ENCODE measurements at places on chromosomes 3 and 15. TPM values are rescaled to one million over a fixed set of nuclear protein-coding genes. Genes with fewer than 3 reads are reported as not detected.

The FRMD4B gene
- total RNA-seq, result 13.5 TPM

GRCh38 chr15:95836536-95836935 is 494.0 kb upstream of the NR2F2 start:
- no peak for DNase-seq
- no peak overlapping the region for H3K4me3 ChIP-seq
- no peak overlapping the region for H3K27ac ChIP-seq

- DNase-seq, result no peak
- peaks cover 29% of the 10 kb centered on the region for H3K36me3 ChIP-seq
- peaks cover 14% of the 10 kb centered on the region for H3K4me1 ChIP-seq
- H3K4me3 ChIP-seq, result peak overlapping the region; percentile 93
- peak overlapping the region; percentile 98 for H3K27ac ChIP-seq
- H3K27me3 ChIP-seq, result no peaks in the 10 kb centered on the region
Observed at GRCh38 chr3:129278966-129279906, 566 bp downstream of the HMCES start.

- H3K4me1 ChIP-seq, result no peaks in the 10 kb centered on the region
- no peak overlapping the region for H3K27ac ChIP-seq
- no peaks in the 10 kb centered on the region for H3K27me3 ChIP-seq
- H3K36me3 ChIP-seq, result no peaks in the 10 kb centered on the region
- H3K4me3 ChIP-seq, result no peak overlapping the region
Observed at GRCh38 chr15:50134524-50135024, 15.5 kb upstream of the ATP8B4 start.

GRCh38 chr3:129016720-129017483 is 15.8 kb downstream of the EFCC1 start:
- no peaks in the 10 kb centered on the region for H3K36me3 ChIP-seq
- no peaks in the 10 kb centered on the region for H3K27me3 ChIP-seq
- no peak for DNase-seq

- no peaks in the 10 kb centered on the region for H3K27me3 ChIP-seq
- H3K4me1 ChIP-seq, result peaks cover 6% of the 10 kb centered on the region
- DNase-seq, result no peak
Observed at GRCh38 chr15:41794081-41794480, 19.8 kb downstream of the MAPKBP1 start.

DNA sequence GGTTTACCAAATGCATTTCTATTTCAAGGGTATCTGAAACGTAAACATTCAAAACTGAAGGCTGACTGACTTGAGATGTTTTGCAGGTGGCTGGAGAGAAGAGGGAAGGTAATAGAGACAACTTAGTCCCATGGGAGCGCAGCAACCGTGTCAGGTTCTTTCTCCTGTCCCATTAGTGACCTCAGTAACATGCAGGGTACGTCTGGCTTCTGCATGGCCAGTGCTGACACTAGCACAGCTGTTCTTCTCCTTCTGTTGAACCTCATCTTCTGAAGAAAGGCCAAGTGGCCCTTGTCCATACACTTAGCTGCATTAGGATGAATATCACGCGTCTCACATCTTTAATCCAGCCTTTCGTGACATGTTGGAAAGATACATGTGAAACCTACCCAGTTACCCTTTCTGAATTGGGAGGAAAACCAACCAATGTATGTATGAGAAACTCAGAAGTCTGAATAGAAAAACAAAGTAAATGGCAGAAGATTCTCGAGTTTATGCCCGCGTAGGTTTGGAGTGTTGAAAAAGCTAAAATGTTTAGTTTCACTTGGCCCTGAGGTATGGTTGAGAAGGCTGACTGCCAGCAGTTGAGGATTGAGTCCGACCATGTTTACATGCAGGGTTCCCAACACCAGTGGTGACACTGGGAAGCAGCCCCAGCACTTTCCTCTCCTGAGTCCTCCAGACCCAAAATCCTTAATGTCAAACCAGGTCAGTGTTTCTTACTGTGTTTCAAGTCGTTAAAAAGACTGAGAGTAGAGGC is 10.3 kb downstream of the NCBP2 start:
- H3K4me3 ChIP-seq, result no peak overlapping the region
- H3K4me1 ChIP-seq, result no peaks in the 10 kb centered on the region
- peaks cover 82% of the 10 kb centered on the region for H3K36me3 ChIP-seq
- H3K27me3 ChIP-seq, result no peaks in the 10 kb centered on the region

GRCh38 chr15:89900849-89901248 is 7.1 kb upstream of the AP3S2 start:
- DNase-seq, result no peak
- H3K4me1 ChIP-seq, result no peaks in the 10 kb centered on the region
- H3K27ac ChIP-seq, result no peak overlapping the region
- H3K4me3 ChIP-seq, result no peak overlapping the region
- no peaks in the 10 kb centered on the region for H3K27me3 ChIP-seq

DNA sequence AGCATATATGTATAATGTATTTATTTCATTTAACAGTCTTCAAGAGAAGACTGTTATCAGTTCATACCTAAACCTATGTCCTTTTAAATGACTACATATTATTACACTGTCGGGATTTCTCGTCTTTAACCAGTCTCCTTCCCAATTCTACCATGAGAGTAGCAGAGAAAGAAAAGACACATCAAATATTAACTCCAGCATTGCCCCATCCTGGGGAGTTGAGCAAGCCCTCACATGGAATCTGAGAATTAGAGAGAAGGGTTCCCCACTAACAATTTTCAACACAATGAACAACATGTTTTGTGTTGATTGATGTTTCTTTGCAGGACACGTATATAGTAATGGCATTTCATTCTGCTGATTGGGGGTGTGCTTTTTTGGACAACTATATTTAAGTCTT is 257.4 kb downstream of the ADAMTSL3 start:
- no peak overlapping the region for H3K4me3 ChIP-seq
- no peak overlapping the region for H3K27ac ChIP-seq
- H3K36me3 ChIP-seq, result peaks cover 3% of the 10 kb centered on the region
- no peak for DNase-seq

GRCh38 chr3:23590424-23591273 is 215.1 kb upstream of the UBE2E1 start:
- DNase-seq, result no peak
- H3K36me3 ChIP-seq, result no peaks in the 10 kb centered on the region
- H3K27me3 ChIP-seq, result no peaks in the 10 kb centered on the region
- no peak overlapping the region for H3K4me3 ChIP-seq

GRCh38 chr3:50268703-50269451 is at the start of gene SEMA3B:
Gene SEMA3B (plus strand): TSS chr3:50269147. CDS start chr3:50269241, 94 bp downstream.
- peak within 1 kb of the TSS; percentile 97 for H3K27ac ChIP-seq
- H3K4me3 ChIP-seq, result peak within 1 kb of the TSS; percentile 49
- H3K4me1 ChIP-seq, result peaks cover 33% of the 10 kb centered on the region
- H3K27me3 ChIP-seq, result no peaks in the 10 kb centered on the region
- no peaks in the 10 kb centered on the region for H3K36me3 ChIP-seq

DNA sequence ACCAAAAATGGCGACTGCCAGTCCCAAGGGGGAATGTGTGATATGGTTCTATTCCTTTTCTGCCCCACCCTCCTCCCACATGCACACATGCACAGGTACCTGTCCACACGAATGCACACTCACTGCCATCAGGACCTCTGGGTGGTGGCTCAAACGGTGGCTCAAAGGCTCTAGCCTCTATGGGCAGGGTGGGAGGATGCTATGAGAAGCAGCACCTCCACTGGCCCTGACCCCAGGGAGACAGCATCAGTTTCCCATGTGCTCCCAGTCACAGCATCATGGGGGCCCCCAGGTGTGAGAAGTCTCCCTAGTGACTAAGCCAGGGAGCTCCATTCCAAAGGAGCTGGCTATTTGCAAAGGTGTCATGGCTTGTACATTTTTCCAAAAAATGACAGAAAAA is 15.9 kb downstream of the SEMA3G start:
- H3K36me3 ChIP-seq, result no peaks in the 10 kb centered on the region
- no peak overlapping the region for H3K27ac ChIP-seq

- no peak overlapping the region for H3K27ac ChIP-seq
- no peak overlapping the region for H3K4me3 ChIP-seq
- H3K36me3 ChIP-seq, result no peaks in the 10 kb centered on the region
- peak; percentile 18 for DNase-seq
- no peaks in the 10 kb centered on the region for H3K27me3 ChIP-seq
- no peaks in the 10 kb centered on the region for H3K4me1 ChIP-seq
Observed at GRCh38 chr15:56759450-56759845, 26.1 kb upstream of the ZNF280D start.

DNA sequence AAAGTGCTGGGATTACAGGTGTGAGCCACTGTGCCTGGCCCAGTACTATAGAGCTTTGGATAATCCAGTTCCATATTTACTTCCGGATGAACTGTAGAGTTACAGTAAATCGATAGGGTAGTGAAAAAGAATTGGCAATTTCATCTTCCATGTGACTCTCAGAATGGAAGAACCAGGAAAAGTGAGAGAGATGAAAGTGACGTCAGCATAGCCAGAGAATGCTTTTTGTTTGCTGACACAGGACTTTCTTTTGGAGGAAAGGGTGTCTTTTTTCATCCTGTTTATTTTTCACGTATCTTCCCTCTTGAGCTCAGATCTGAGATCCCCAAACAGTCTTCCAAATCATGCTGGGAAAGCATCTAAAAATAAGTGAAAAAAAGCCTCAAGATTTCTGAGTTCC is 91.2 kb upstream of the KCNAB1 start:
- H3K4me1 ChIP-seq, result no peaks in the 10 kb centered on the region
- no peaks in the 10 kb centered on the region for H3K36me3 ChIP-seq

DNA sequence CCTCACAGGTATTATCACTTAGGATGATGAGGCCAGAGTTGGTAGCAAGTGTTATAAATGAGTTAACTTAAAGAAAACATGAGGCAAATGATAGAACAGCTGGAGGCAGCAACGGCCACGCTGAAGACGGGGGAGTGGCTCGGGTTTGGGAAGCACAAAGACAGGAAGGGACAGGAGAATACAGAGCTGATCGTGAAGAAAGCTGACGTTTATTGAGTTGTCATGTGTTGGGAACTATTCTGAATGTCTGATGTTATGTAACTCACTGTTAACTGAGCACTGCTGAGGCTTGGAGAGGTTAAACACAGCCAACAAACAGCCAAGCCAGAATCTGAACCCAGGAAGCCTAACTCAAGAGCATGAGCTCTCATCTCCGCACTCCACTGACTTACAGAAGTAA is 42.3 kb downstream of the FGD5 start:
- no peaks in the 10 kb centered on the region for H3K36me3 ChIP-seq
- H3K4me1 ChIP-seq, result no peaks in the 10 kb centered on the region
- no peak for DNase-seq
- H3K27me3 ChIP-seq, result no peaks in the 10 kb centered on the region

- H3K27ac ChIP-seq, result no peak overlapping the region
- no peak overlapping the region for H3K4me3 ChIP-seq
- no peaks in the 10 kb centered on the region for H3K4me1 ChIP-seq
- no peaks in the 10 kb centered on the region for H3K36me3 ChIP-seq
- DNase-seq, result no peak
Observed at GRCh38 chr15:31309893-31310606, 16.6 kb upstream of the KLF13 start.
